Activated T-helper 1 cell treated with anti-CD3 and anti-CD28 coated beads, Interleukin-12 subunit alpha, Interleukin-12 subunit beta, Interleukin-2, Interleukin-4 antibody, amounts not matched to agents 30 ng/mL and 10 ng/mL and 1 ng/mL, durations not matched to agents 14 hours and 24 hours and 36 hours (primary cell): ENCODE measurements at places on chromosomes 3 and 15.

DNA sequence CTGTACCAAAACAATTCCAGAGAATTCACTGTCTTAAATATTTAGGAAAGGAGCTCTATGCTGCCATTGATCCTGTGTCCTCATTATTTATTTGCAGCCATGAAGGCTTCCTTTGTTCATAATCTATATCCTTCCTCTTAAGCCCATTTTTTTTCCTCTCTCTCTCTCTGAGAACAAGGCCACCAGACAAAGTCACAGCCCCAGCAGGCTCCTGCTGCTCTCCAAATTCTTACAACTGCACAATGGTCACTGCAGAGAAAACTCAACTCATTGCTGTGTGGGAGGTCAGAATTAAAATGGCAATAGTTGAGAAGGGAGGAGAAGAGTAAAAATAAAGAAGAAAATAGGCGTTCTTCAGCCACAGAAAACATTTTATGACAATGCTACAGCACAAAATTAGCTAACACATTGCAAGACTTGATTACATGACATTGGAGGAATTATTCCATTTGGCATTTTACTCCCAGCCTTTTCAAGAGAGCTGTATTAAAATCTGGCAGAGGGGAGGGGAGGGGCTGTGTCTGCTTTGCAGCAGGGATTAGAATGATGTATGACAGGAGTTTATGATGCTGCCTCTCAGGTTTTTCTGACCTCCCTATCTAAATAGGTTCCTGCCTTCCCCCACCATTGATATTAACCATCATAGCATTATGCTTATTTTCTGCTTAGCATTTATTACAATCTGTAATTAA, 399.7 kb upstream of the THBS1 start:
- no peak overlapping the region for H3K4me3 ChIP-seq
- peaks cover 20% of the 10 kb centered on the region for H3K27me3 ChIP-seq
- no peak for DNase-seq
- H3K36me3 ChIP-seq: no peaks in the 10 kb centered on the region

DNA sequence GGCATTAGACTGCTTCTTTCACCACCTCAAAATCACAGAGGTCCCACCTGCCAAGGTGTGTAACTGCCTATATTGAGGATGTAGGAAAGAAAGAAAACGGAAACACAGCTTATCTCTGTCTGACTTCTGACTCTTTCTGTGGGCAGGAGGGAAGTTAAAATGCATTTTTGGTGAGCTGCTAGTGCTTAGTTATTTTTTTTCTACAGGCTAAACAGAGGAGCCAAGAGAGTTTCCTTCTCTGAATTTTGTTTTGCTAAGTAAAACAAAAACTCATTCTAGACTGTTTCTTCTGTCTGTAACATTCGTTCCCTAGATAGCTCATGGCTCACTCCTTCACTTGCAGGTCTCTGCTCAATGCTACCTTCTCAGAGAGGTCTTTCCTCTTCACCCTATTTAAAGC, 18.8 kb upstream of the AMOTL2 start:
- no peak overlapping the region for H3K27ac ChIP-seq
- H3K4me3 ChIP-seq: no peak overlapping the region
- H3K36me3 ChIP-seq: no peaks in the 10 kb centered on the region
- H3K27me3 ChIP-seq: peaks cover 5% of the 10 kb centered on the region
- no peaks in the 10 kb centered on the region for H3K4me1 ChIP-seq
- no peak for DNase-seq

GRCh38 chr15:40067921-40068624, 29.1 kb upstream of the SRP14 start:
- no peak overlapping the region for H3K4me3 ChIP-seq
- H3K27ac ChIP-seq: no peak overlapping the region
- H3K4me1 ChIP-seq: peaks cover 19% of the 10 kb centered on the region
- DNase-seq: no peak

GRCh38 chr3:152615681-152616080, 219.2 kb upstream of the P2RY1 start:
- H3K36me3 ChIP-seq: no peaks in the 10 kb centered on the region
- no peak for DNase-seq
- H3K27me3 ChIP-seq: peaks cover 2% of the 10 kb centered on the region
- H3K4me3 ChIP-seq: no peak overlapping the region

GRCh38 chr15:81765816-81766215, 280.0 kb downstream of the MEX3B start:
- no peaks in the 10 kb centered on the region for H3K36me3 ChIP-seq
- DNase-seq: no peak
- H3K27ac ChIP-seq: no peak overlapping the region
- H3K27me3 ChIP-seq: no peaks in the 10 kb centered on the region

GRCh38 chr15:43517354-43518196, at the start of gene MAP1A:
Gene MAP1A (plus strand): TSS chr15:43517608. CDS start chr15:43521474, 3,866 bp downstream.
- peak within 1 kb of the TSS; percentile 62 for H3K4me3 ChIP-seq
- peaks cover 14% of the 10 kb centered on the region for H3K36me3 ChIP-seq
- H3K4me1 ChIP-seq: peaks cover 57% of the 10 kb centered on the region

DNA sequence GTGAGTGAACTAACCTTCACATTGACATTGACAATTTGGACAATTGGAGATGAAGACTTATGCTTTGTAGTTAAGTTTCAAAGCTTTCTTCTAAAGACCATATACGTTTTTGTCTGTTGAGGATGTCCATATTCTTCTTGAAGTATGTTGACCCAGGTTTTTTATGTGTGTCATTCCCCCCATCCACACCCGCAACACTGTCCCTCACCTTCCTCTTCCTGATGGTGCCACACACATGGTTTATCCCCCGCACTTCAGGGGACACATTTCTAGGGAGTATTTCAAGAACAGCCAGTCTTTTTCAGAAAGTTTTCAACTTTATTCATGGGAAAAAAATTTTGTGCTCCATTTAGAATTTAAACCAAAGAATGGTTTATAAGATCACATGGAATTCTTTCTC, 105.1 kb downstream of the GHSR start:
- H3K4me3 ChIP-seq: no peak overlapping the region
- H3K36me3 ChIP-seq: peaks cover 17% of the 10 kb centered on the region
- no peaks in the 10 kb centered on the region for H3K27me3 ChIP-seq
- DNase-seq: no peak
- H3K27ac ChIP-seq: no peak overlapping the region
- peaks cover 3% of the 10 kb centered on the region for H3K4me1 ChIP-seq

DNA sequence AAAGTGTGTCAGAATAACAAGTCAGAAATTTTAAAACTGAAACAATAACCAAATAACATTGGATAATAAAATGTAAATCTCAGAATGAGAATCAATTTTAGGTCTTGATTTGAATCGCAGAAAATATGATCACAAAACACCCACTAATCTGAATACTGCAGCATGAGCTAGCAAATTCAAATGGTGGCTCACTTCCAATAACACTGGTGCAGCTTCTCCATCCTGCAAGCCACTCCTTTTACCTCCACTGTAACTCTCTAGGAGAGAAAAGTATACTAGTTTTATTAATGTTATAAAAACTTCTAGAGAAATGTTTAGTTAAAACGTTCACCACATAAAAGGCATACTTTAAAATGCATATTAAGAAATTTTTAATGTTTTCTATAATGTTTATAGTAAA, 30.4 kb downstream of the UBE3A start:
- peaks cover 9% of the 10 kb centered on the region for H3K4me1 ChIP-seq
- H3K4me3 ChIP-seq: no peak overlapping the region
- H3K27ac ChIP-seq: no peak overlapping the region
- DNase-seq: no peak

GRCh38 chr15:57216288-57216687, 160.0 kb upstream of the CGNL1 start:
- no peaks in the 10 kb centered on the region for H3K36me3 ChIP-seq
- H3K27ac ChIP-seq: no peak overlapping the region
- no peak for DNase-seq
- no peak overlapping the region for H3K4me3 ChIP-seq
- peaks cover 7% of the 10 kb centered on the region for H3K4me1 ChIP-seq
- H3K27me3 ChIP-seq: no peaks in the 10 kb centered on the region

- H3K27me3 ChIP-seq: no peaks in the 10 kb centered on the region
- H3K4me3 ChIP-seq: no peak overlapping the region
- H3K4me1 ChIP-seq: peaks cover 34% of the 10 kb centered on the region
- no peak for DNase-seq
- H3K36me3 ChIP-seq: peaks cover 26% of the 10 kb centered on the region
- no peak overlapping the region for H3K27ac ChIP-seq
Observed at GRCh38 chr3:66228707-66229106, 7.9 kb downstream of the SLC25A26 start.

- no peak for DNase-seq
- no peak overlapping the region for H3K4me3 ChIP-seq
- peaks cover 15% of the 10 kb centered on the region for H3K36me3 ChIP-seq
- peaks cover 2% of the 10 kb centered on the region for H3K27me3 ChIP-seq
Observed at GRCh38 chr3:194300382-194300758, 50.8 kb downstream of the CPN2 start.

- H3K27me3 ChIP-seq: peaks cover 11% of the 10 kb centered on the region
- H3K36me3 ChIP-seq: no peaks in the 10 kb centered on the region
- no peaks in the 10 kb centered on the region for H3K4me1 ChIP-seq
- H3K4me3 ChIP-seq: no peak overlapping the region
- no peak overlapping the region for H3K27ac ChIP-seq
- no peak for DNase-seq
Observed at GRCh38 chr15:91228890-91229289, 128.8 kb downstream of the SV2B start.

DNA sequence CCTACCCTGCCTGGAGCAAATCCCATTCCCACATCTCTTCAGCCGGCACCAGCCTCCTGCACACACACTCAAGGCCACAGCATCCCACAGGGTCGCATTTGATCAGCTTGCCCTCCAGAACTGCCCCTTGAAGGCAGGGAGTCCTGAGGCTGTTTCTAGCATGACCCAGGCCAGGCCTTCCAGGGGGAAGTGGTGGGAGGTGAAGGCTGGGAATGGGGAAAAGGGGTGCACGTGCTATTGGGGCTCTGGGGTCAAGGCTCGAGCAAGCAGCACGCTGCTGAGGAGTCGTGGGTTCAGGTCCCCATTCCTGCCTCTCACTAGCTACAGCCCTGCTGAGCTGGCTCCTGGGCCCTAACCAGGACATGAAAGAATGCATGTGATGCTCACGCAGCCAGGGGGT, 24.9 kb downstream of the SEMA7A start:
- DNase-seq: no peak
- H3K27me3 ChIP-seq: no peaks in the 10 kb centered on the region
- H3K4me1 ChIP-seq: peaks cover 32% of the 10 kb centered on the region
- peak overlapping the region; percentile 74 for H3K27ac ChIP-seq
- H3K36me3 ChIP-seq: peaks cover 48% of the 10 kb centered on the region

- no peak for DNase-seq
- H3K27ac ChIP-seq: no peak overlapping the region
- no peaks in the 10 kb centered on the region for H3K36me3 ChIP-seq
- peaks cover 9% of the 10 kb centered on the region for H3K27me3 ChIP-seq
- no peaks in the 10 kb centered on the region for H3K4me1 ChIP-seq
Observed at GRCh38 chr3:156918746-156919145, 92.6 kb downstream of the LEKR1 start.

- H3K27me3 ChIP-seq: no peaks in the 10 kb centered on the region
- no peak for DNase-seq
- H3K4me1 ChIP-seq: peaks cover 49% of the 10 kb centered on the region
- H3K4me3 ChIP-seq: no peak overlapping the region
Observed at GRCh38 chr3:63931290-63931689, 19.1 kb upstream of the SCAANT1 start.

DNA sequence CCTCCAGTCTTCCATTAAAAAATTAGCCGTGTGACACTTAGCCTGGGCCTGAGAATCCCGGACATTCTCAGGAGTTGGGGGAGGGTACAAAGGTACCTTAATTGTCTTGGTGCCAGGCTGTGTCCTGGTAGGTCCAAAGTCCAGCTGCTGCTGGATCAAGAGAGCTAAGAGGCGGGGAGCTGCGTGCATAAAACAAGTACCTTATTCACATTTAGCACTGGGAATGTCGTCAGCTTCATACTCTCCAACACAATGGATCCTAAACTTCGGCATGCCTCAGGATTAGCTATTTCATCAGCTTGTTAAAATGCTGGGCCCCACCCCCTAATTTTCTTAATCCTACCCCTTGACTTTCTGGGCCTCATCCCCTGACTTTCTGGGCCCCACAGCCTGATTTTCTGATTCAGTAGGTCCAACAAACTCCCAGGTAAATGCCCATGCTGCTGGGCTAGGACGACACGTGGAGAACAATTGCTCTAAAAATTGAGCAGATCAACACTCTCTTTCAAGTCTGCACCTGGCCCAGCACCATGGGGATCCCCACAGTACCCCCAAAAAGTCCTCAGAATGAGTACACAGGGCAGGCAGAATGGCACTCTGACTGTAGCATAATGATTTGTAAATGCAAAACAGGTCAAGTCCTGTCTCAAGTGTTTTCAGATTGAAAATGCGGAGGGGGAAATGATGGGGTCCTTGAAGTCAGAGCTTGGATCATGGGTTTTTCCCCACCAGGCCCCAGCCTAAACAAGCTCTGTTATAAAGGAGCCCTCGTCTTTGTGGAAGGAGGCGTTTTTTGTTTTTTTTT, 5.6 kb upstream of the AEN start:
- H3K4me1 ChIP-seq: peaks cover under 1% of the 10 kb centered on the region
- no peak overlapping the region for H3K27ac ChIP-seq
- no peaks in the 10 kb centered on the region for H3K36me3 ChIP-seq

DNA sequence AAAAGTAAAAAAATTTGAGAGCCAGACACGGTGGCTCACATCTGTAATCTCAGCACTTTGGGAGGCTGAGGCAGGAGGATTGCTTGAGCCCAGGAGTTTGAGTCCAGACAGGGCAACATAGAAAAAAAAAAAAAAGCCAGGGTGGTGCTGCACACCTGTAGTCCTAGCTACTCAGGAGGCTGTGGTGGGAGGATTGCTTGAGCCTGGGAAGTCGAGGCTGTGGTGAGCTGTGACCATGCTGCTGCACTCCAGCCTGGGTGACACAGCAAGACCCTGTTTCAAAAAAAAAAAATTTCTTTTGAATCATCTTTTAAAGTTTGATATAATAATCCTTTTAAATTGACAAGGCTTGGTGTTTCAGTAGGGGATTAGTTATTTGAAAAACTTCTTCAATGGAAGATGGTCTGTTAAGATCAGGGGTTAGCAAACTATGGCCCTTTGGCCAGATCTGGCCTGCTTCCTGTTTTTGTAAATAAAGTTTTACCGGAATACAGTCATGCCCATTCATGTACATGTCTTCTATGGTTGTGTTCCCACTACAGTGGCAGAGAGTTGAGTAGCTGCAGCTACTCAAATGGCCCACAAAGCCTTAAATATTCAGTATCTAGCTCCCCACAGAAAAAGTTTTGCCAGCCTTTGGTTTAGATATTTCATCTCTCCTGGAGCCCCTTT, 28.9 kb downstream of the CDAN1 start:
- no peak overlapping the region for H3K4me3 ChIP-seq
- H3K4me1 ChIP-seq: peaks cover 6% of the 10 kb centered on the region
- no peak overlapping the region for H3K27ac ChIP-seq
- H3K36me3 ChIP-seq: no peaks in the 10 kb centered on the region
- H3K27me3 ChIP-seq: no peaks in the 10 kb centered on the region

GRCh38 chr15:28886431-28887338, 911 bp downstream of the APBA2 start:
- H3K36me3 ChIP-seq: peaks cover 2% of the 10 kb centered on the region
- peak overlapping the region; percentile 34 for H3K27ac ChIP-seq
- DNase-seq: no peak
- peaks cover 20% of the 10 kb centered on the region for H3K4me1 ChIP-seq

- no peaks in the 10 kb centered on the region for H3K4me1 ChIP-seq
- H3K27me3 ChIP-seq: peaks cover 7% of the 10 kb centered on the region
- H3K27ac ChIP-seq: no peak overlapping the region
- DNase-seq: no peak
- no peak overlapping the region for H3K4me3 ChIP-seq
Observed at GRCh38 chr15:99986297-99987118, 253.3 kb upstream of the LYSMD4 start.
